ENCODE measurements at places on chromosomes 6 and 20.

DNA sequence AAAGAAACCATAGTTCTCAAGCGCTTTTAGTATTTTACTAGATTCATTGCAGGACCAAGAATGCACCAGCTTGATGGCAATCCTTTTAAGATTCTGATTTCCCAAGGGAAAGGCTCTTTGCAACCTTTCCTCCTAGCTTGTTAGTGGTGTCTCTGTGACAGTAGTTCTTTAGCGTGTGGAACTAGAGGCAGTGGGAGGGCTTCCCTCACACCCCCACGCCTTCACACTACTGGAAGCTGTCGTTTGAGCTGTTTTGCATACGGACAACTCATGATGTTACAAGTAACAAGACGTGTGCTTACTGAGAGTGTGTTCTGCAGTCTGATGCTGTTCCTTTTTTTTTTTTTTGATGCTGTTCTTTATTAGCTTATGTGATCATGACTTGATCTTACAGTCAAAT lies 34.1 kb downstream of the EYA4 start:
- no peak for DNase-seq

DNA sequence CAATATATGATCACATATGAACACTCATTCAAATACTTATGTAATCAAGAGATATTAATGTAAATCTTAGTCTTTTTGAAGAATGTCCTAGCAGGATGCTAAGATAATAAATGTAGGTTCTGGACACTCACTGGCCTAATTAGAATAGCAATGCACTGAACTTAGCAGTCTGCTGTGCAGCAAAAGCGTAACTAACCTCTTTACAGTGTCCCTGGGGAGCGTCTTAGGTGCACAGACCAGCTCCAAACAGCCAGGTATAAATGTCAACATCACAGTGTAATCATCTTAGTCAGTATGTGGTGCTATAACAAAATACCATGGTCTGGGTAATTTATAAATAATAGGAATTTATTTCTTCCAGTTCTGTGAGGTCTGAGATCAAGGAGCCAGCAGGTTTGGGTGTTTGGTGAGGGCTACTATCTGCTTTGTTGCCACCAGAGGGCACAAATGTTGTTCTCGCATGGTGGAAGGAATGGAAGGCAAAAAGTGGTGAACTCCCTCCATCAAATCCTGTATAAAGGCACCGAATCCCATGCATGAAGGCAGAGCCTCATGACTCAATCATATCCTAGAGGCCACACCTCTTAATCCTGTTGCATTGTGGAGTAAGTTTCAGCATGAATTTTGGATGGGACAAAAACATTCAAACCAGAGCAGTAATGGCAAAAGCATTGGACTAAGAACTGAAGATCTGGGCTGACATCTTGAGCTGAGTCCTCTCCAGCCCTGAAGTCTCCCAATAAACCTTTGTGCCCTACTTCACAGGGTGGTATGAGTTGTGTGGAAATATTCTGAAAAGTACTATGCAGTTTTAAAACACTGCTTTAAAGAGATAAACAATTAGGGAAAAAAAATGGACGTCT lies 41.8 kb upstream of the FOXO3 start:
- no peak for DNase-seq

DNA sequence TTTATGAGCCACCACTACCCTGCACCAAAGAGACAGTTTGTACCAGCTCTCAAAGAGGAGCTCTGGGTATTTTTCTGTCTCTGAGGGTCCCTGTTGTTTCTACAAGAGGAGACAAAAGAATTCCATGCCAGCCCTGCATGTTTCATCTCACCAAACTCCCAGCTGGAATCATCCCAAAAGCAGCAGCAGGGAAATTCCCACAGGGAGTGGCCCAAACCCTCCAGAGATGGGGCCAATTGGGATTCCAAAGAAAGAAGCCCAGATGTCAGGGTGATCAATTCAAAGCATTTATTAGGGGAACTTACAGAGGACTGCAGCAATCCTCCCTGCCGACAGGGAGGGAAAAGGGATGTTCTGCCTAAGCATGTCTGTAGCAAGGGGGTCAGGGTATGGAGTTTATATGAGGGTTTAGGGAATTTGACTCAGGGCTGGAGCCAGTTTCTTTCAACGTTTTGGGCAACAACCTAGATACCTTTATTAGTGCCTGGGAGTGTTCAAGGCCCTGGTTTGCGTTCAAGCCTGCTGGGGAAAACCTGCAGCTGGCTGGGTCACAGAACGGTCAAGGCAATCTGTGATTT lies 47.2 kb downstream of the MUC22 start:
- DNase-seq = no peak

- no peak for DNase-seq
Measured at GRCh38 chr6:706146-706545, 13.2 kb upstream of the EXOC2 start.

DNA sequence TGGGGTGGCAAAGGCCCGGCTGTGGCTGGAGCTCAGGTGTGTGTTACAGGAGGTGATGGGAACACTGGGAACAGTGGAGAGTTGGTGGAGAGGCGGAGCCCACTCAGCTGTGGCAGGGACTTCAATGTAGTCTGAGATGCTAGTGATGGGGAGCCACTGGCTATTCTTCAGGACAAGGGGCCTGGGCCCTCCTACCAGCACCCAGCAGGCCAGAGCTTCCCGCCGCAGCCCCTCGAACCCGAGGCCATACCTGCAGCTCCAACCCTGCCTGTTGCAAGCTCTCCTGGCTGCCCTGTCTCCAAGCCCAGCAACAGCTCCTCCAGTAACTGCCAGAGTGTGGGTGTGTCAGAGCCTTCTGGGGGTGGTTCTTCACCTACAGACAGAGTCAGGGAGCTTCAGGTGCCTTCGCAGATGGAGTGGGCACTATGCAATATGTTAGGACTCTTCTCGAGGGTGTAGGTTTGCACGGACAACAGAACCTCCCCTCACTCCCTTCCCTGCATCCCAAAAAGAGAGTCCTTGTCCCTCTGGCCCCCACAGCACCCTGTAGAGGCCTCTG lies 146.2 kb upstream of the MLN start:
- DNase-seq = no peak

- no peak for DNase-seq
Measured at GRCh38 chr6:23414051-23414445, 712.0 kb upstream of the NRSN1 start.

GRCh38 chr6:157198425-157199279 lies 124.7 kb downstream of the TMEM242 start:
- no peak for DNase-seq

DNA sequence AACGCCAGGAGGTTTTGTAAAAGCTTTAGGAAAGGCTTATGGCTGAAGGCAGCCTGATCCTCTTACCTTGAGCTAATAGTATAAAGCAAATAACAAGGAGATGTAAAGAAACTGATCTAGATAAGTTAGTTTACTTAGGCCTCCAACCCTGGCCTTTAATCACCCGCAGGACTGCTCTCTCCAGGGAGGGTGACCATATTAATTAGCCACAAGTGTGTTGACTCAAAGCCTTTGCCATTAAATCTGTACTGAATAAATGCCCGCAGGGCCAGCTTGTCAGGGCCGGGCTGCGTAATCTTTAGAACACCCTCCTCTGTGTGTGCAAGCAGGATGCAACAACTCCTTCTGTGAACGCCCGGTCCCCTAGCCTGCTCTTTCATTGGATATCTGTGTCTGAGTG lies 6.1 kb upstream of the PRSS16 start:
- DNase-seq = no peak

DNA sequence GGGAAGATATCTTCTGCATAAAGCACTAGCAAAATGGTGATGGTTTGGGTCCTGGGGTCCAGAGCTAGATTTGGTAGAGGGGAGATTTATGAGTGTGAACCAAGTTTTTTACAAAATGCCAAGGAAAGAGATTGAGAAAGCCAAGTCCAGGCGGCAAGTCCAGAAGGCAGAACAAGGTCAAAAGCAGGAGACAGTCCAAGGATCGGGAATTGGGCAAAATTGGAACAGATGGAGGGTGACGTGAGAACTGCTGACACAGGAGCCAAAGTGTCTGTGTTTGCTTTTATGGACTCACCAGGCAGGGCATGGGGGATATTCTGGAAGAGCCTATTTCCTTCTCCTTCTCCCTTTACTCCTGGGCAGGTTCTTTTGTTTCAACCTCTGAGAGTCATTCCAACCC lies 4.1 kb downstream of the NHLRC1 start:
- no peak for DNase-seq

GRCh38 chr6:105909106-105909505 lies 177.0 kb upstream of the PRDM1 start:
- DNase-seq = no peak

DNA sequence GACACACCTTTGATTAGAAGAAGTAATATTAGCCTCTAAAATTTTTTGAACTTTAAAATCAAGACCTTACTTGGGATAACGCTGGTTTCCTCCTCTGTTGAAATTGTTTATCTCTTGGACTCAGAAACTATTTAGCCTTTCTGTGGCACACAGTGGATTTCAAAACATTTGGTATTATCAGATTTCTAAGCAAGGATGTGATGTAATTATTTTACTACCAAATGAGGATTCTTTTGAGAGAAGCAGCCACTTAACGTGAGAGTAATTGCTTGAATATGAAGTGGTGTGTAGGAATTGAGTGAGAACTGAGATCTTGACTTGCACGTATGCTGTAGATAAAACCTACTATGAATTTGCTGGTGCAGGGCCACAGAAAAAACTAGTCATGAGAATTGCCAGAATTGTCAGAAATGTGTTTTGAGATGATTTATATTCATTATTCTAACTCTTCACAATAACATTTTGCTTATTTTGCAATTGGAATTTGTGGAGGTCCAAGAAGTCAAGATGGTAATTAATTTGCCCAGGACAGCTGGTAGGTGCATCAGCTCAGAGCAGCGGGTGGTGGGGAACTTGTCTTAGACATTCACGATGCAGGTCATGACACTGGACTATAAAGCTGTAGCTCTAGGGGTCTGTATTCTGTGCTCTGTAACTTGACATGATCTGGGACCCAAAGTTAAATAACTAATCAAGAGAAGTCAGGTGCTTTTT lies 53.4 kb downstream of the AKAP12 start:
- no peak for DNase-seq

DNA sequence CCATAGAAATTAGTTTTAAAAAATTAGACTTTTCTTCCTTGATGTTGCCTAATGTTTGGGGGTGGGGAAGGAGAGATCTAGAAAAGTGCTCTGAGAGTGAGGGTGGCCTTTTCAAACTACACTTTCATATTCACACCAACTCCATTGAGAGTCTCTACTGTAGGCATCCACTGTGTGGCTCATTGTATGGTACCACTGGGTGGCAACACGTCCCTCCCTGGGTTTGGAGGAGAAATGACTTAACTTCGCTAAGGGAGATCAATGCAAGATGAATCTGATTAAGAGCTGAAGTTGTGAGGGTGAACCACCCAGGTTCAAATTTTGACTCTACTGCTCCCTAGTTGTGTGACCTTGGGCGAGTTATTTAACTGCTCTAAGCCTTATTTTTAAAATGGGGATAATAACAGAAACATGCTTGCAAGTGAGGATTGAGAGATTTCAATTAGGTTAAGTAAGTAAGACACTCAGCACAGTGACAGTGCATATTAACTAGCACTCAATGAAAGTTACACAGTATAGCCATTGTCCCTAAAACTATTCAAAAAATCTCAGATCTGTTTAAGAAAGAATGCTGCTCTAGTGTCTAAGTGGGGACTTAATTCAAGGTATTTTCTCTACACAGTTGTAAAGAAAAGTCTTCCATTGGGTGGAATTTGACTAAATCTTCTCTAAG lies 193.5 kb upstream of the CNR1 start:
- no peak for DNase-seq

DNA sequence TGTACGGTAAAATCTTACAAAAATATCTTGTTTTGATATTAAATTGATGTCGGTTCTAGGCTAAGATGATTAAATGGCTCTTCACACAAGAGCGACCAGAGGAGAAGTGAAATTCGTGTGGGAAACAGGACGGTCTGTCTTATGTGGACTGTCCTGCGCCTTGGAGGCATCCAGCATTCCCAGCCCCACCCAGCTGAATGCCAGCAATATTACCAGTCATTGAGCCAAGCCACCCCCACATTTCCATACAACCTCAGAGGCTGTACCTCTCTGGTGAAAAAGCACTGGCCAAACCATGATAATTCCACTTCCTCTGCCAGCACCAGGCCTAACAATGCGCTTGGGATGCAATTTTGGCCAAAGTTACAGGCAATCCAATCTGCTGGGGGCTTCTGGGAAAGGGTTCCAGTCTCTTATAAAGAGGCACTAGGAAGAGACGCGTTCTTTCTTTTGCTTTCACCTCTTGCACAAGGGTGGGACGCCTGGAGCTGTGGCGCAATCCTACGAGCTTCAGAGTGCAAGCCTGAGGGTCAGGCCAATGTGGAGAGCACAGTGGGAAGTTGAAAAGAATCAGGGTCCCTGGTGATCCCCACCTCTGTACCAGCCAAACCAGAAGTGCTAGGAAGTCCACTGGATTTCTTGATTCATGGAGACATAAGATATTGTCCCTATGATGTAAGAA lies 213.1 kb downstream of the PREX1 start:
- DNase-seq = no peak

Data from activated CD4-positive, alpha-beta T cell treated with anti-CD3 and anti-CD28 coated beads for 1 hour (primary cell).